Myocyte (in vitro differentiated cells): ENCODE measurements at places on chromosomes 4 and X. TPM values are rescaled to one million over a fixed set of nuclear protein-coding genes. Genes with fewer than 3 reads are reported as not detected.

Gene GNRHR
- total RNA-seq = not detected in 2 replicates

- no peak for DNase-seq
Measured at GRCh38 chrX:11648705-11649519, 16.8 kb downstream of the ARHGAP6 start.

DNA sequence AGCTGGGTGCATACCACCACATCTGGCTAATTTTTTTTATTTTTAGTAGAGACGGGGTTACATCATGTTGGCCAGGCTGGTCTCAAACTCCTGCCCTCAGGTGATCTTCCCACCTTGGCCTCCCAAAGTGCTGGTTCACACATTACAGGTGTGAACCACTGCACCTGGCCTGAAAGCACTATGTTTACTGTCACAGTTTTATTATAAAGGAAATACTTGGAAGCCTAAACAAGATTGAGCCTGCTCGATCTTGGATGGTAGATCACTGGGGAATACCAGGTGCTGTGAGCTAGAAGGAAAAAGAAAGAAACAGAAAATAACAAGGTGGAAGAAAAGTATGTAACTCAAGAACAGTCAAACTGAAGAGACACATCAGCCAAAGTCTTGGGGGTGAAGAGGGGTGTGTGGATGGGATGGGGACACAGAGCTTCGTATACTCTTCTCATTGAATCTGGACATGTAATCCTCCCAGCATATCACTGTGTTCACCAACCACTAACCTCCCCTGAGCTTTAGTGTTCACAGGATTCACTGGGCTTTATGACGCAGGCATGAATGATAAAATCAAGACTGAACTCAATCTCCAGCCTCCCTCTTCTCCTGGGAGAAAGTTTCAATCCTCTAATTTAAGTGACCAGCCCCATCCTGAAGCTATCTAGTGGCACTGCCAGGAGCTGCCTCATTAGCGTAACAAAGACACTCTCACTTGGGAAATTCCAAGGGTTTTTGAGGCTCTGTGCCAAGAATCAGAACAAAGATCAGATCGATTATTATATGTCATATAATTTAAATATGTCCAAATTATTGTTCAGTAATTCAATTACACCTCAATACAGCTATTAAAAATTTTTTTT lies 40.9 kb downstream of the PDS5A start:
- DNase-seq = no peak

DNA sequence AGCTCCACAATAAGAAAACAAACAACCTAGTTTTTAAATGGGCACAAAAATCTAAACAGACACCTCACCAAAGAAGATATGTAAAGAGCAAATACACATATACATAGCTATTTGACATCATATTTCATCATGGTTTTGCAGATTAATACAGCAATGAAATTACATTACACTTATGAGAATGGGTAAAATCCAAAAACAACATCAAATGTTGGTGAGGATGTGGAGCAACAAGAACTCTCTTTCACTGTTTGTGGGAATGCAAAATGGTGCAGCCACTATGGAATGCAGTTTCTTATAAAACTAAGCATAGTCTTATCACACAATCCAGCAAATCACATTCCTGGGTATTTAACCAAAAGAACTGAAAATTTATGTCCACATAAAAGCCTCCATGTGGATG lies 25.0 kb downstream of the TLR6 start:
- no peak for DNase-seq

GRCh38 chr4:117831060-117831683 lies 203.1 kb upstream of the NDST3 start:
- DNase-seq = no peak
